ENCODE measurements at places on chromosomes 5 and 9.

GRCh38 chr5:91787718-91788117 lies 404.6 kb upstream of the ARRDC3 start:
- DNase-seq = no peak

DNA sequence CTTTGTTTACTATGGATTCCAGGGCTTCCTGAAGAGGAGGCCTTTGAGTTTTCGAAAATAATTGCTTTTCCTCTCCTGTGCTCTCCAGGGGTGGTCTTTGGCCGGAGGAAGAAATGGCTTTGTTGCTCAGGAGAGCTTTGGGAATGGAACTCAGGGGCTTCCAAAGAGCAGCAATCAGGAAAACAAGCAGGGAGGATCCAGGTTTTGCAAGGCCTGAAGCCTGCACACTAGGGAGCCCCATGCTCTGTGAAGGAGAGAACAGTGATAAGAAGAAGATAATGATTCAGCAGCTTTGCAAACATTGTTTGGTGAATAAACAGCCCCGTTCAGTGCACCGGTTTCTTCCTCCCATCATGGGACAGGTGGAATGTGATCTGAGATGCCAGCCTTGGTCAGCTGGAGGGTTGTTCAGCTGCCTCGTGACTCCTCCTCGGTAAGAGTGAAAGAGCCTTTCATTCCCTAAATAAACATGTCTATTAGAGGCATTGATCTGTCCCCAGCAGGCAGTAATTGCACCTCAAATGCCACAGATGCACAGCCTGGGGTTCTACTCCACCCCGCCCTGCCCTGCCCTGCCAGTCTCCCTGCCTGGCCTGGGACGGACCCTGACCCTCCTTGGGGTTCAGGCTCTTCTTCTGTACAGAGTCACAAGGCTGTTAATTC lies 11.5 kb upstream of the ALDH1B1 start:
- DNase-seq = no peak

GRCh38 chr5:133938039-133938821 lies 30.2 kb downstream of the C5orf15 start:
- no peak for DNase-seq

DNA sequence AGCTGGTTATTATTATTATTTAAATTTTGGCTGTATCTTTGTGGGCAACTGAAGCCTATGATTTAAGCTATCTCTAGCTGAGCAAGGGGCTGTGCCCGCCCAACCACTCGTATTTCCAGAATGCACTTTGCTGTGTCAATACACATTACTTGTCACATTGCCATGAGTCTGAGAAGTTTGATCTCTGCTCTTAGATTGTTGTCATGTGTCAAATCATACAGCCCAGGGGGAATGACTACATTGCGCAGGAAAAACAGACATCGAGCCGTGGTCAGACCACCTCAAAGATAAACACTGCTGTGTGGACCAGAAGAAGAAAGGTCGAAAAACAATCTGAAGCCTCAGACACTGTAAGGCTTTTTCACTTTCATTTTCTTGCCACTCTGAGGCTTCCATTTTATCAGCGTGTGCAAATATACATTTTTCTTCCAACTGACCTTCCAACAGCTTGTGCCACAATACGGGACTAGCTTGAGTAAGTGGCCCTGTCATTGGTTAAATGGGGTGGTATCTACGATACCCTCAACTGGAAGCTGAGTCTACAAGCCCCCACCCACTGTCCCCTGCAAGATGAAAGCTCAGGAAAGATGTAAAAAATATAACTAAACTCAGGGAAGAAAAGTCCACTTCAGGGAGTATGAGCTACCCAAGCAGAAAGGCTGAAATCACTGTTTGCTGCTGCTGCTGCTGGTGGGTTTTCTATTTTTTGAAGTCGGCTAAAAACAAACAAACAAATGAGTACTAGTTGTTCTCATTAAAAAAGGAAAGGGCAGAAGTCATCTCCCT lies 603.0 kb downstream of the BNC2 start:
- no peak for DNase-seq

DNA sequence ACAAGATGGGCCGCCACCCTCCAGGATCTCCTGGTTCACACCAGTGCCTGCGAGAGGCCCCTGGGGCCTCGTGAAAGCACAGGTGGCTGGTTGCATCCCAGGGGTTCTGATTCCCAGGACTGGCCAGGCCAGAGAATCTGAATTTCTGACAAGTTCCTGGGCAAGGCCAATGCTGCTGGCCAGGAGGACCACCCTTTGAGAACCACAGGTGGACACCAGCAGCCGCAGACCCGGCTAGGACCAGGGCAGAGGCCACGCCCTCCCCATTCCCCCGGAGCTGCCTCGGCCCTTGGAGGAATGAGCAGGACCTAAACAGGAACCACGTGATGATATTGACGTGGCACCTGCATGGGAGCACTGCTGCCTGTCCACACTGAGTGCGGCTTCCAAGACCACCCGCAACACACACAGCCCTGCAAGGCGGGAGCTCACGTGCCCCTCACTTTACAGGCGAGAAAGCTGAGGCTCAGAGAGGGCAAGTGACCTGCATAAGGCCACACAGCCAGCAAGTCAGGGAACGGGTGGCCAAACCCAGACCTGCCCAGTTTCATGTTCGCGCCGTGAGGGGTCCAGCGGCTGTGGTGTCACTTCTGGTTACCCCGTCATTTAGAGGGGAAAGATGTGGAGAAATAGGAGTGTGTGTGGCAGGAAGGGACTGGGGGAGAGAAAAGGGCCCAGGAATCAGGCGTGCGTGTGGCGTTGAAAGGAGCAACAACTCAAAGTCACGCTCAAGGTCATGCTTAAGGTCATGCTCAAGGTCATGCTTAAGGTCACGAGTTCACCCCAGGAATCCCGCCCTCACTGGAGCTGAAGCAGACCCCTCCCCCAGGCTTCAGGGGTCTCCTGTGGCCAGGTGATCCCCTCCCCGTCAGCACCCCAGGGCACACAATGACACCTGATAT lies 105.9 kb upstream of the IER5L start:
- no peak for DNase-seq

GRCh38 chr9:93232388-93232960 lies 48.5 kb downstream of the WNK2 start:
- DNase-seq = no peak

GRCh38 chr5:58459146-58460001 lies 512 bp downstream of the PLK2 start:
- peak; percentile 50 for DNase-seq

- no peak for DNase-seq
Measured at GRCh38 chr5:31758803-31759425, 120.0 kb downstream of the PDZD2 start.

- no peak for DNase-seq
Measured at GRCh38 chr5:38117784-38118479, 140.4 kb upstream of the EGFLAM start.

- DNase-seq = peak; percentile 64
Measured at GRCh38 chr9:2157277-2158110, 142.3 kb downstream of the SMARCA2 start.

- no peak for DNase-seq
Measured at GRCh38 chr5:158832731-158833130, 267.0 kb downstream of the EBF1 start.

GRCh38 chr5:29795096-29795652 lies 1398.3 kb upstream of the CDH6 start:
- no peak for DNase-seq

DNA sequence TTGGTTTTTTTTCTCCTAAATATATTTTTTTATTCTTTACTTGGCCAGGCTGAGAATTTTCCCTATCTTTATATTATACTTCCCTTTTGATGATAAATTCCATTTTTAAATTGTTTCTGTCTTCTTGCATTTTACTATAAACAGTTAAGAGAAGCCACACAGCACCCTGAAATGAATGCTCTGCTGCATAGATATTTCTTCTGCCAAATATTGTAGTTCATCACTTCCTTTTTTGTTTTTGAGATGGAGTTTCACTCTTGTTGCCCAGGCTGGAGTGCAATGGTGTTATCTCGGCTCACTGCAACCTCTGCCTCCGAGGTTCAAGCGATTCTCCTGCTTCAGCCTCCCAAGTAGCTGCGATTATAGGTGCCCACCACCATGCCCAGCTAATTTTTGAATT lies 8.5 kb upstream of the INIP start:
- no peak for DNase-seq

DNA sequence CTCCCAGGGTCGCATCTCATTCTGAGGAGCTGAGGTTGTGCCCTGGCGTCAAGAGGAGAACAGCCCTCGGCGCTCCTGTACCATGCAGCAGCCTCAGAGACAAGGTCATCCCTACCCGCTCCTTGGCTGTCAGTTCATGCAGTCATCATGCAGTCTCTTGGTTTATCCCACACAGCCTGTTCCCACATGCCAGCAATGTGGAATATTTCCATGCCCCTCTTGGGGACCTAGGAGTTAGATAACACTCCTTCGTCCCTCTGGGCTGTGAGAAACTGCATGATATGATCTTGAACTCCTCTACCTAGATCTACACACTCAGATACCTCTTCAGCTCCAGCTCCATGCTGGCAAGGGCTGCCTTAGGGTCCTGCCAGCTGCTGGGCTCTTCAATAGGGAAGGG lies 97.6 kb downstream of the BOD1 start:
- peak; percentile 25 for DNase-seq

- no peak for DNase-seq
Measured at GRCh38 chr9:72154468-72155285, 5.4 kb downstream of the GDA start.

DNA sequence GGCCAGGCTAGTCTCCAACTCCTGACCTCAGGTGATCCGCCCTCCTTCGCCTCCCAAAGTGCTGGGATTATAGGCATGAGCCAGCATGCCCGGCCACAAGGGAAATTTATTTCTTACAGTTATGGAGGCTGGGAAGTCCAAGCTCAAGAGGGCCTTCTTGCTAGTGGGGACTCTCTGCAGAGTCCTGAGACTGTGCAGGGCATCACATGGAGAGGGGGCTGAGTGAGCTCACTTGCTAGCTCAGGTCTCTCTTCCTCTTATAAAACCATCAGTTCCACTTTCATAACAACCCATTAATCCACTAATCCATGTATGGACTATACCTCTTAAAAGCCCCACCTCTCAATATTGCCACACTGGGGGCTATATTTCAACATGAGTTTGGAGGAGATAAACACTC lies 5.1 kb upstream of the SPIN1 start:
- DNase-seq = no peak

DNA sequence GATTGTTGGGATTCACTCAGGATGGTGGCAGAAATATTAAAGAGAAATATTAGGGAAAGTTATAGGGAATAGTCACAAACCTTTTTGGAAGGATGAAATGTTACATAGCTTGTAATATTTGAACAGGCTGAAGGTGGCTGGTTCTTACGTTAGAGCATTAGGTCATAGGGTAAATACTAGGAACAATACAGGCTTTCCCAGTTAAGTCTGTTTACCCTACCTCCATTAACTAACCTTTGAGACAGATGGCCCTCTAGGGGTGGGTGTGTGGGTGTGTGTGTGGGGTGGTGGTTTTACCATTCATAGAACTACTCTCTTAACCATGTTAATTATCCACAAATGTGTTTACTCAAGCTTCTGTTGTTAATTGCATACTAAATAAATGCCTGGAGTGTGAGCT lies 94.3 kb upstream of the STK32A start:
- no peak for DNase-seq

- no peak for DNase-seq
Measured at GRCh38 chr9:98456156-98456613, 200.7 kb upstream of the TBC1D2 start.

DNA sequence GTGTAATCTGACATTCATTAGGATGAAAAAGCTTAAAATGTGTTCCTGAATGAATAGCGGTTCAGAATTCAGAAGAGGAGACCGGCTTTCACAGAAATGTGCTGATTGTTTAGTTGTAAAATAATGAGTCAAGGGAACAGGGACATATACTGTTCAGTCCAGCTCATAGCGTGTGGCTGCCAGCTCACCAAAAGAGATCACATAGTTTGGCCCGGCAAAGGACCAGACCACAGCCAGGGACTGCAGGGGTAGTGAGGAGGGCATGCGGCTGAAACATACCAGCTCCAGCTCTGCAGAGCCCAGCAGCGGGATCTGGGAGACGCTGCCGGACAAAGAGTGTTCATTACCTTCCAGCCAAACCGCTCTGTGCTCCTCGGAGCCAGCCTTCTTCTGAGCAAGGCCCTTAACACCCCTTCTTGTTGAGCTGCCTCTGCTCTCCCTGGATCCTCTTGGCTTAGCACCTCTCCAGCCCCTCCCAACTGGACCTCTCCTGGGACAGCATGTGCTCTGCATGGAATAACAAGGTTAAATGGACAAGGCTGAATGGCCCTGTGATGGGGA lies 116.8 kb upstream of the CNTLN start:
- DNase-seq = no peak

GRCh38 chr5:53965459-53965858 lies 344.9 kb downstream of the ARL15 start:
- DNase-seq = no peak

DNA sequence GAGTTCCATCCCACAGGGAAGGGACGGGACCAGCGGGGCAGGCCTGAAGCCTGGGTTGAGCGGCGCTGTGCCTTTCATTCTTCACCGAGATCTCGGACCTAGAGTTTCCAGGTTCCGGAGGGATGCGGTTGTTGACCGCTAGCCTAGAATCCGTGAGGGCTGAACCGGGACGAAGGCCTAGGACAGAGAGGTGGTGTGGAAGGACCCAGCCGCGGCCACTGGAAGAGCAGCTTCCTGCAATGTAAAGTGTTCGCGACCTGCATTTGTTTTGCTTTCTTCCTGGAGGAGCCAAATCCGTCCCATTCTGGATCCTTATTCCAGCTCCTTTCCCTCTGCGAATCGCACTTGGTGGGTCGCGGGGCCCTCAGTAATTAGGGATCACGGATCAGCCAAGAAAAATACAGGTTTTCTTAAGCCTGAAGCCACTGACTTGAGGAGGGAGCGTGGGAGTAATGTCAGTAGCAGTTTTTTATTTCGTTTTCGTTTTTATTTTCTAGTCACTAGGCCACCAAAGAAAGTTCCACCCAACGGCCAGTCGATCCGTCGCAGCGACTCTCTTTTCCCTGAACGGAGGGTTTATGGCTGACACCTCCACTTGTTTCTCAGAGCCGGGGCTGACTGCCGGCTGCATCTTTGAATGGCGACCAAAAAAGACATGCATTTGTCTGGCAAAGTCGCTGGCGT lies 48.6 kb downstream of the ANXA2R start:
- no peak for DNase-seq

Measured in stimulated activated effector memory CD8-positive, alpha-beta T cell treated with anti-CD3 and anti-CD28 coated beads, Interleukin-12 subunit alpha, Interleukin-12 subunit beta, amount 100 ng/mL, for 72 hours (primary cell).